ENCODE measurements at places on chromosomes 2 and 18.

DNA sequence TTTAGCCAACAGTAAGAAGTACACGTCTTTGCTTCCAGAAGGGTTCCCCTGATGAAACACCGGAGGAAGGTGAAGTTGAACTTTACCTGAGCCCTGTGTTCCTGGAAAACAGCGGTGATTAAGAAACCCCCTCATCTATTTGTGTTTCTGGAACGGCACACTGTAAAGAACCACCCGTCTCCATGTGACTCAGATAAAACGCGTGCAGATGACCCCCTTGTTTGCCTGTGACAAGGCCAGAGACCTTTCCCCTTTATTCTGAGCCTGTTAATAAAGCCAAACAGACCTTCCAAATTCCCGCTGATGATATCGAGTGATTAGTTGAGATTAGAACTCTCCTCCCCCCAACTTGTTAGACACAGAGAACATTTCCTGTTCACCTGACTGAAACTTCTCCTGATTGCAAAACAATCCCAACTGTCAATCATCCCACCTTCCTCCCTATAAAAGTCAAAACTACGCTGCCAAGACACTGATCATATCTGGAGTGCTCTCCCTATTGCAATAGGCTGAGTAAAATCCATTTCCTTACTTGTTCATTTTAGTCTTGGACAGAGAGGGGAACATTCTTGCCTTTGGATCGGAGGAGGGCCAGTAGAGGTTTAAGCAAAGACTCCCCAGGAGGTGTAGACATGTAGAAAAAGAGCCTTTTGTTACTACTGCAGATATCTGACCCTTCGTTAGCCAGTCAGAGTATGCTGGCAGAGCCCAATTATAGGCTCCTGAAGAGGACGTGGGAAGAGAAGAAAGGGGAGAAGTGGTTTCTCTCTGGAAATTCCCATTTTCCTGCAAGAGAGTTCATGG is 914 bp upstream of the IWS1 start:
- ATAC-seq = peak; percentile 15

DNA sequence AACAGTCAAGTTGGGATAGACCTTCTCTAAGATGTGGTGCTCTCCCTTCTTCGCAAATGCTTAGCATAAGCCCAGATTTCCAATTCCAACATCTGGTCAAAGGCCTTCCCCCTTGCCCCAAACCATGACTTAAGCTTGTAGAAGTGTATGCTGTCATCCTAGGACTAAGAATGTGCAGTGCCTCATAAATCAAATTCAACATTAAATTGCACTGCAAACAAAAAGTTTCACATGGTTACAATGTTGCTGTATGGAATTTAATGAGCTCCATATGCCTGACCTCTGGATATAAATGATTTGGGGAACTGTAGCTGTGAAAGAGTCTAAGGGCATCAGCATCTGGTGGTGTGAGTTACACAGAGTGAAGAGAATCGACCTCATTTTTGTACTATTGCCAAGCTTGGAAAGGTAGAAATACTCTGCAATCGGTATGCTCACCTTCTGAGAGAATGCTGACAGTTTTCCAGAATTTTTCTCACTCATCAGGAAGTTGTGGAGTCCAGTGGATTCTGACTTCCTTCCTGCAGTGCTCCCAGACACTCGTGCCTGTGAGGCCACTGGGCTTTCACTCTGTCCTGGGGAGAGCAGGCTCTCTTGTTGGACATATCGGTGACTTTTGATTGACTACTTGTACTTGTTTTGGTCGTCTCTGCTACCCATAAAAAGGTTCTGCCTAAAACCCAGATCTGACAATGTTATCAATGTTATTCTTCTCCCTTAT is 40.6 kb downstream of the FASTKD2 start:
- no peak for ATAC-seq

GRCh38 chr2:35495182-35495581 is 860.4 kb upstream of the CRIM1 start:
- no peak for ATAC-seq

DNA sequence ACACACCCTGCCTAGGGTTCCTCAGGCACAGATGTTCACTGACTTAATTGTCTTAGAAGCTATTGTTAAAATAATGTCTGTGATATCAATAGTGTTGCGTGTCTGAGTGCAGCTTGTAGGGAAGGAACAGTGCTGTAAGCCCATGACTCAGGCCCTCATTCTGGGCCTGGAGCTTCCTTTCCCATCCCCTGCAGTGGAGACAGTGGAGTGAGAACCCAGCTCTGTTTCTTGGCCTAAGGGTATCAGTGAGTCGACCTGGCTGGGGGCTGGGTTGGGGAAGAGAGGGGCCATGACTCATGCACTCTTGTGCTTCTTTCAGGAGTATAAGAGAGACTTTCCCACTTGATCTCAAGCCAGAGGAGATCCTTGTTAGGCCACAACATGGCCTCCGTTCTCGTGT is 106.8 kb downstream of the HRH4 start:
- no peak for ATAC-seq

GRCh38 chr2:14263053-14263452 is 369.5 kb upstream of the LRATD1 start:
- ATAC-seq = no peak

DNA sequence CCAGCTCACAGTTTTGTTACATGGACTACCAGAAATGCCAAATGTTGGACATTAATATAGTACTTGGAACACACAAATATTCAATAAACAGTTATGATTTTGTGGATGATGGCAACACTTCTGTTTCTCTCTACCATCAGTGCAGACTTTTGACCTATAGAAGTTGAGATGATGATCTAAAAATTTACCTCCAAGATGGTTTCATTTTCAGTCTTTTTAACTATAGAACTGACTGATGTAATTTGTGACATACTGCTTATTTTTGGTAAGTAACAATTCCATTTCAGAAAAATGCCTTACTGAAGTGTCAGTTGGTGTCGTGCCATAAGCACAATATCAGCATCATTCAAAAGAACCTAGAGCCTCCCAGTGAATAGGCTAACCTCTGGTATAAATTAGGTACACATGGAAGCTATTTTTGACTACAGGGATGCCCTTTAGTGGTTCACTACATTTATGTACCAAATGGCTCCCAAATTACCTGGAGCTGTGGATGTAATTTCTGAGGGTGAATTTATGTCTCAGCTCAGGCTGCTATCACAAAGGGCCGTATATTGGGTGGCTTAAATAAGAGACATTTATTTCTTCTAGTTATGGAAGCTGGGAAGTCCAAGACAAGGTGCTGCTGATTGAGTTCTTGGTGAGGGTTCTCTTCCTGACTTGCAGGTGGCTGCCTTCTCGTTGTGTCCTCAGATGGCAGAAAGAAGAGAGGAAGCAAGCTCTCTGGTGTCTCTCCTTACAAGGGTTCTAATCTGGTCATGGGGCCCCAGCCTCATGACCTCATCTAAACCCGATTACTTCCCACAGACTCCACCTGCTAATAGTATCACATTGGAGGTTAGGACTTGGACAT is 66.5 kb downstream of the ALPK2 start:
- ATAC-seq = peak; percentile 61

DNA sequence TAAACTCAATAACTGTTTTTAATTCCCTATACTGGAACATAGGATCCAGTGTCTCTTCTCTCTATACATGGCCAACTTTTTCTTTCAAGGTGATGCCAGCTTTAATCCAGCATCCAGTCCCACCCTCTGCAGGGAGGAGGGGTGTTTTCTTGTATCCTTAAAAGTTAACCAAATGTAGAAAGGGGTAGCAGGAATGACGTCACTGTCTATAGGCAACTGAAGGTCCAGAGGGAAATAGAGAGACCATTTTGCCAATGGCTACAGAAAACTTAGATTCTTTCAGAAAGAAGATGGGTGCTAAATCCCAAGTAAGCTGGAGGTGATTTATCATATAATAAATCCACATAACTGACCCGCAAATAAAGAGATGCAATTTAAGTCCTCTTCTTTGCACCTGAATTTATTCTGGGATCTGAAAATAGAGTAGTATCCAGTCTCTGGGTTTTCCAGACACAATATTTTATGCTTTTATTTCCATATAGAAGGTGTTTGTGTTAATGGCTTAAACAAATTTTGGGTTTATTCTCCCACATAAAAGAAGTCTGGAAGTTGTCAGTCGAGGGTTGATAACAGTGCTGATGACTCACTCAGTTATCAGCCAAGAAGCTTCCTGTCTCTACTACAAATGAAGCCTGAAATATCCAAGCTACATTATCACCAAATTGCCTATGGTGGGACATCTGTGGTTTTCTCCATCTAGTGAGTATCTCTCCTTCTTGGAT is 5.7 kb upstream of the DNER start:
- no peak for ATAC-seq

DNA sequence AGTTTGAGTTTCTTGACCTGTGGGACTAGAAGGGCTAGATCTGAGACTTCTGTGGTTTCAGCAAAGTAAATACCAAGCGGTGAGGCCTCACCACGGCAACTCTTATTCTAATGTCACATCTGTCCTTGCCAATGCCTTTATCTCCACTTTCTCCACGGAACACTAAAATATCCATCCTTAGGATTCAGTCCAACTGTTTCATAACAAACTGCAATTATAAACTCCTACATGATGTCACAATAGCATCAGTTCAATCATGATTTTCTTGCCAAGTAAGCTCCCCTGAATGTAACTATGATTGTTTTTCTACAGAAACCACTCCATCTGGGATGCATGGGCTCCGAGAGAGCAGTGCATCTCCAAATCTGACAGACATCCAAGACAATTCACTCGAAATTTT is 79.6 kb downstream of the LRATD1 start:
- no peak for ATAC-seq

DNA sequence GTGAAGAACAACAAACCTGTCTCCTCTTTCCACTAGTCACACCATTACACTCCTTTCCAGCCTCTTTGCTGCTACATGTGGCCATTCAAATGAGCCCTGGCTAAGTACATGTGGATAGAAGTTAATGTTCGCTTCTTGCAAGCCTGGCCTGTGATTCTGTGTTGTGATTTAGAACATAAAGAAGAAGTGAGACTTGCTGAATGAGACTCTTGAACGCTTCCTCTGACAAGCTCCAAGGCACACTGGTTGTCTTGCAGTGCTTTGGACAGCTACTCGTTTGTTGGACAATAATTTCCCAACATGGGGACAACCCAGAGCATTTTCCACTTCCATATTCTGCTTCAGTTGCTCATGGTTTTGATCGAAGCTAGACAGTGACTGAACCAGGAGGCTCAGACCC is 57.3 kb downstream of the CCDC74A start:
- ATAC-seq = no peak

DNA sequence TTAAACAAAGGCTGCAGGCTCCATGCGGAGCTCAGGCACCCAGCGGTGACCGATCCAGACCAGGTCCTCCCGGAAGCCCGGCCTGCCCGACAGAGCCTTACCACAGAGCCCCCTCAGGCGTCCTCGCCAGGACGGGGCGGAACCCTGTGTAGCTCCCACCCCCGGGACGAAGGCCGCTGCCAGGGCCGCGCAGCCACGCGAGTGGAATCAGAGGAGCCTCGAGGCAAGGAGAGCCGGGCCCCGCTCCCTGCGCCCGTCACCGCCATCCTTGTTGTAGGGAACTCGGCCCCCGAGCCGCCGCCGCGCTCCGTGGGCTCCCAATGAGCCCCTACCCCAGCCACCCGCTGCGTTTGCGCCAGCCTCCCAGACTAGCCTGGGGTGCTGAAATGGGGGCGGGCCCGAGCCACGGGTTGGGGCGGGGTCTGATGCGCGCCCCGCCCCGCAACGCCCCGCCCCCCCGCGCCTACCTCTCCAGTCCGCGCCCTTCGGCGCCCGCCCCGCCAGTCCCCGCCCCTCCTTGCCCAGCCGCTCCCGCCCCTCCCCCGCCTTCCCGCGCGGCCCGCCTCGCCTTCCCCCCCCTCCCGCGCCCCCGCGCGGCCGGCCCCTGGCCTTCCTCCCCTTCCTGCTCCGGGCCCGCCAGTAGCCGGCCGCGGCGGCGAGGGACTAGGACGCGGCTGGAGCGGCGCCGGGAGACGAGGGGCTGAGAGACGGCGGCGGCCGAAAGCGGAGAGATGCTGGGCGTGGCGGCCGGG is at the start of gene LIMS1:
Gene LIMS1, plus strand, starts transcription at position 639 of the 752 bp plus-strand sequence. Its CDS starts 93 bp downstream, at position 732.
- peak; percentile 92 for ATAC-seq

- ATAC-seq = no peak
These were observed 173.0 kb upstream of the REV1 start for GRCh38 chr2:99662761-99663341.

DNA sequence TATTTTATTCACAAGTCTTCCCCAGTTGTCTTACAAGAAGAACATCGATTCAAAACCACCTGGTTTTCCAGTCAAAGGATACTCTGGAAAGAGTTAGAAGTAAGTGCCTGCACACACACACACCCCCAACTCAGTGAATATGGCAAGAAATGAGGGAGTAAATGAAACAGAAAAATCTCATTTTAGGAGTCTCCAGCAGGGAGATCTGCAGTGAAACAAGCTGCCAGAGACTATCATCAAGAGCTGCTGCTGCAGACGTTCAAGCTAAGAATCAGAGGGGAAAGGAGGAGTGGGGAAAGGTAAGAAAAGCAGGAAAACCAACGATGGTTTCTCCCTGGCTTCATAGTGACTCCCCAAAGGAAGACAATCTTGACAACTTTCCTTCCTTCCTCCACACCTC is 2.4 kb downstream of the ALK start:
- ATAC-seq = no peak

DNA sequence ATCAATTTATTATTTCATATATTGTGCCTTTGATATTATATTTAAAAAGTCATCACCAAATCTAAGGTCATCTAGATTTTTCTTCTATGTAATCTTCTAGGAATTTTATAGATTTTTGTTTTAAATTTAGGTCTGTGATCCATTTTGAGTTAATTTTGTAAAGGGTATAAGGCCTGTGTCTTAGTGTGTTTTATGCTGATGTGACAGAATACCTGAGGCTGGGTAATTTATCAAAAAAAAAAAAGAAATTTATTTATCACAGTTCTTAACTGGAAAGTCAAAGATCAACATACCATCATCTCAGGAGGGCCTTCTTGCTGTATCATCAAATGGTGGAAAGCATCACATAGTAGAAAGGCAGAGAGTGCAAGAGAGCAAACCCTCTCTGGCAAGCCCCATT is 216.2 kb downstream of the PDE1A start:
- ATAC-seq = no peak

- ATAC-seq = peak; percentile 60
These were observed 24.6 kb downstream of the DYTN start for GRCh38 chr2:206693399-206694137.

GRCh38 chr2:52934323-52934898 is 833.2 kb upstream of the CHAC2 start:
- ATAC-seq = peak; percentile 72

DNA sequence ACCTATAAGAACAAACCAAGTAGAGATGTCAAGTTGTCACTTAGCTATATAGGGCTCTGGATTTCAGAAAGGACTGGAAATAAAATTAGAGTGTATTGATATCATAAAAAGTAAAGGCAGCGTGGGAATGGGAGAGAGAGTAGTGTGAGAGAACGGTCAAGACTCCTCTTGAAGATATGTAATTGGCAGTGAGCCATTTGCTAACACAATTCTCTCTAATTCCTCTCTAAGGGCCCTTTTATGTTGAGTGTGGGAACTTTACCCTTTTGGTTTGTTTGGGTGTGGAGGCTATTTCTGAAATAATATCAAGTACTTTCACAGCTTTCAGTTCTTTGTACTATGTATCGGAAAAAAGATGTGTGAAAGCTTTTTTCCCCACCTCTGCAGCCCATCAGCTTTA is 196.8 kb downstream of the LRRTM4 start:
- ATAC-seq = no peak

- no peak for ATAC-seq
These were observed 70.8 kb upstream of the SLC1A4 start for GRCh38 chr2:64918220-64918886.

- ATAC-seq = no peak
These were observed 59.8 kb downstream of the GYPC start for GRCh38 chr2:126715576-126716406.

Data from activated T-helper 17 cell treated with anti-CD3 and anti-CD28 coated beads, Interleukin-2, amount 50 U/mL, for 72 hours (primary cell).